ENCODE measurements at places on chromosomes 1 and 21.

DNA sequence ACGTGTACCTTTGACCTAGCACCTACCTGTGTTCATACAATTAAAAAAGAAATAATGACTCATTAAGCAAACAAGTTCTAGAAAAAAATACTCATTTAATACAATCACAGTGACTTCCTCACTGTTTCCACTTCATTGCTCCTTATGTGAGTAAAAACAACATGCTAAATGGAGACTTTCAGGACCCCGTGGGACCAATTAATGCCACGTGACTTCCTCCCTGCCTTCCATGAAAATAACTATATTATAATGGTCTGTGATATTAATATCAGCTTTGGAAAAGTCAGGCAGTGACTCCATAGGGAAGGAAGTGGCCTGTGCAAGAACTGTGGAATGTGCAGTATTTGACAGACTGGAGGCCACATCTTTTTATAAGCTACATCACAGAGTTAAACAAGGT lies 337.8 kb downstream of the HLX start:
- DNase-seq, result no peak

- DNase-seq, result no peak
Observed at GRCh38 chr1:26156285-26157038, 2.4 kb upstream of the FAM110D start.

GRCh38 chr1:43277116-43277876 lies 7.5 kb downstream of the TMEM125 start:
- DNase-seq, result no peak

DNA sequence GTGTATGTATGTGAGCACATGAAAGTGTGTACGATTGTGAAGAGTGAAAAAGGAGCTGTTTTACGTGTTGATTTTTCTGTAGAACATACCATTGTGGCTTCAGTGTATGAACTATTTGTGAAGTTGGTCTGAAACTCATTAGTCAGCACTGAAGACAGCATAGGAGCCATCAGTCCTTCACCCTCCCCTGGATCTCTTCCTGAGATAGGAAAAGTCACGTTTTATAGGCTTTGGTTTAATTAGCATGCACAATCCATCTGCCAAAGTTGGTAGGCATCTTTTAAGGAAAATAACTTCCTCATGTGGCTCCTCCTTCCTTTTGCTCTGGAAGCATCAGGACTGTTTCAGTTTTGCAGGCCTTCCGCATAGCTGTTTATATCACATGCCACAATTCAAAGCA lies 1.4 kb upstream of the RABIF start:
- DNase-seq, result no peak

DNA sequence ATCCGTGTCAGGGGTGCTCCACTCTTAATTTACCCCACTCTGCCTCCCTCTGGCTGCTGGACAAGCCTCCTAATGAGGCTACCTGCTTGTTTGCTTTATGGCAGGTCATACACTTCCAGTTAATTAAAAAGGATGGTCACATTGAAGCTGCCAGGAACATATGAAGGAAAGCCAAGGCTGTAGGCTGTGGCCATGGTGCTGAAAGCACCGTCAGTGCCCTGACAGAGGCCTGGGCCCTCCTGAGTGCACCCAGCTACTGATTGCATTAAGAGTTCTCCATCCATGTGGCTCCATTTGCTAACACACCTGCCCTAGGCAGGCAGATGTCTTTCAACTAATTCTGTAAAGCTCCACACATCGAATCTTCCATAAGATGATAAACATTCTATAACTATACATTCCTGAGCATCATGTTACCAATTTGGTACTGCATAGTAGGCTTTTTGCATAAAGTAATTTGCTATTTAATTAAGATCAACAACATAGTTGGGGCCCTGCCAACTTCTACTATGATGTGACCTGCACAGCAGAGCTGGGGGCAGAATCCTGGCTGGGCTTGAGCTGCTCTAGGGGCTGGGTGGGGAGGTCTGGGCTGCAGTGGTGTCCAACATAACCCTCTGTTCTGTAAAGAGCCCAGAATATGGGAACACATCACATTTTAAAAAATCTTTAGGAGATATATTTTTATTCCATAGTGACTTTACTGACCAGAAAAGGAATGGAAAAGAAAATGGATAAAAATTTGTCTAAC lies 224.8 kb downstream of the SIPA1L2 start:
- no peak for DNase-seq
